Testis (tissue), 5 donors: ENCODE measurements at places on chromosomes 4 and X.

DNA sequence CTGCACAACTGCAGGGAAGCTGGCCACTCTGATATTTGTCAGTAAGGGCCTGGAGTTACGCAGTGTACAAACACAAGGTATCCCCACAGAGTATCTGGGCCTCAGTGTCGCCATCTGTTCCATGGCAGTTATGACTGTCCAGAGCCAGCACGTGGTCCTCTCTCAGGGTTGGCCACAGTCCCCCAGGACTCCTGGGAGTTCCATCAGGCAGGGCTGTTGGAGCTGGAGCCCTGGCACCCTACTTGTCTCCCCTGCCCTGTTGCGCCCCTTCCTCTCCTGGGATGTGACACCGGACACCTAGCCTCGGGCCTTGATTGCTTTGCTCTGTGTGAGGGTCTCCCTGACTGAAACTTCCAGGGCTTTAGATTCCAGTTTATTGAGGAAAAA lies 8.4 kb downstream of the HTRA3 start:
- no peak for DNase-seq

DNA sequence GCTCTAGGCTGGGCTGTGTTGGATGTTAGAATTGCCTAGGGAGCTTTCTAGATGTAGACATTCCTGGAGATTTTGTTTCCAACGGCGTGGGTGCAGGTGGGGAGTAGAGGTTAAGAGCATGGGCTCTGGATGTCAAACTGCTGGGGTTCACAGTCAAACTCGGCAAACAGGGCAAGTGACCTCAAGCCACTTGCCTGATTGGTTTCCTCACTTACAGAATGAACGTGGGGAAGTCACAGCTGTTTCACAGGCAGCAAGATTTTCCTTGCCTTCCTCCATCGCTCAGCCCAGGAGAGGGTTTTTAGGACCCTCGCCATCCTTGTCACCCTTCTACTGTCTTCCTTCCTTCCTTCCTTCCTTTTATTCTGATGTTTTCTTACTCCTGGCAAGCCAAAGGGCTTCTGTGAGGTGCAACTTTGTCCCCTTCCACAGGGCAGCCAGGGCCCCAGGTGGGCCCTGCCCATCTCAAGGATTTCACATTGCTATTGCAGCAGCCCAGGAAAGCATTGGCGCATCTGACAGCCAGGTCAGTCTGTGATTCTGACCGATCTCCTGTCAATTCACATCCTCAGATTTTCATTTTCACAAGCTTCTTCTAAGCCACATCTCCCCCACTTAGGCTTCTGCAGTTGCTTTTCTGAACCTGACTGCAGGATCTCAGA lies 7.0 kb downstream of the RTL5 start:
- DNase-seq = no peak

- peak; percentile 41 for DNase-seq
These were observed 155.8 kb downstream of the RPA4 start for GRCh38 chrX:97039363-97040029.

- no peak for DNase-seq
These were observed 34.1 kb downstream of the PRRG1 start for GRCh38 chrX:37383313-37383712.

DNA sequence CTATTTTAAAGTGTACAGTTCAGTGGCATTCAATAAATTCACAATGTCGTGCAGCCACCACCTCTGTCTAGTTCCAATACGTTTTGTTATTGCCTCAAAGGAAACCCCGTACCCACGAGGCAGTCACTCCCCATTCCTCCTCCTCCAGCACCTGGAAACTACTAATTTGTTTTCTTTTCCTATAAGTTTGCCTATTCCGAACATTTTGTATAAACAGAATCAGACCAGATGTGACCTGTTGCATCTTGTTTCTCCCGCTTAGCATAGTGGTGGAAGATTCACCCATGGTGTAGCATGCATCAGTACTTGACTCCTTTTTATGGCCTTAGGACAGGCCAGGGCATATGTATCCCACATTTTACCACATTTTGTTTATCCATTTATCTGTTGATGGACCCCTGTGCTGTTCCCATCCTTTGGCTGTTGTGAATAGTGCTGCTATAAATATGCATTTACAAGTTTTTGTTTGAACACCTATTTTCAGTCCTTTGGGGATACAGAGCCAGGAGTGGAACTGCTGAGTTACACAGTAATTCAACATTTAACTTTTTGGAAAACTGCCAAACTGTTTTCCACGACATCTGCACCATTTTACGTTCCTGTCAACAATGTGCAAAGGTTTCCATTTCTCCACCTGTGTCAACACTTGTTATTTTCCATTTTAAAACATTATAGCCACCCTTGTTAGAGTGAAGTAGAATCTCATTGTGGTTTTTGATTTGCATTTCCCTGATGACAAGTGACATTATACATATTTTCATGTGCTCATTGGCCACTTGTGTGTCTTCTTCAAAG lies 57.8 kb upstream of the STX18 start:
- no peak for DNase-seq

DNA sequence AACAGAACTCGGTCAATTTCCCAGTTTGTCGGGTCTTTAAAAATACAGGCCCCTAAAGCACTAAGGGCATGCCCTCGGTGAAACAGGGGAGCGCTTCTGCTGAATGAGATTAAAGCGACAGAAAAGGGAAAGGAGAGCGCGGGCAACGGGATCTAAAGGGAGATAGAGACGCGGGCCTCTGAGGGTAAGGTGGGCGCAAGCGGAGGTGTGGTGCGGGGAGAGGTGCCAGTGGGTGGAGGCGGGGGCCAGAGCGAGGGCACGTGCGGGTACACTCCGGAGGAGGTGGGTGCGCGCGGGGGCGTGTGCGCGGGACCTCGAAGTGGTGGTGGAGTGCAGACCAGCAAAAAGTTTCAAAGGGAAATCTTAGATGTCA lies 787 bp upstream of the TET2 start:
- DNase-seq = peak; percentile 40

GRCh38 chr4:124907881-124908280 lies 195.3 kb upstream of the ANKRD50 start:
- DNase-seq = no peak

- DNase-seq = no peak
These were observed 2.5 kb upstream of the TDO2 start for GRCh38 chr4:155901013-155901412.

- DNase-seq = no peak
These were observed 508.9 kb upstream of the FTHL17 start for GRCh38 chrX:31580726-31581125.

DNA sequence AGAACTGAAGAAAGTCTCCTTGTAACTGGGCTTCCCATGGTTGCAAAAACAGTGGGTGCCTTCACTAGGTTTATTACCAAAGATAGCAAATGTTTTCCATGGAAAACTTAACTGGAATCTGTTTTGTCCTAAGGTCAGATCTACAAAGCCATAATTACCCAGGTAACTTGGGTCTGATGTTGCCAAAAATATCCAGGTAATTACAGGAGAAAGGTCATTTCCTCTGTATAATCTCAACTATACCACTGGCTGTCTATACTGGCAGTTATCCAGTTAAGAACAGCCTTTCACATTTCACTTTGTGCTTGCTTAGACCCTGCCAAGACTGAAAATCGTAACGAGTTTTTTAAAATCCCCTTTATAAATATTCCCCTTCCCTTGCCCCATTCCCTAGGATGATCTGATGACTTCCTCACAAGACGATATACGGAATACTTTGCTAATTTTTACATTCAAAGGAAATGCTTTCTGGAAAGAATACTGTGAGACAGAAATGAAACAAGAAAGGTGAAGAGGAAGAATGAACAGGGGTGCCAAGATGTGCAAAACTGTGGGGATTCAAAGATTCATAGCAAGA lies 105.5 kb downstream of the MAML3 start:
- DNase-seq = no peak

DNA sequence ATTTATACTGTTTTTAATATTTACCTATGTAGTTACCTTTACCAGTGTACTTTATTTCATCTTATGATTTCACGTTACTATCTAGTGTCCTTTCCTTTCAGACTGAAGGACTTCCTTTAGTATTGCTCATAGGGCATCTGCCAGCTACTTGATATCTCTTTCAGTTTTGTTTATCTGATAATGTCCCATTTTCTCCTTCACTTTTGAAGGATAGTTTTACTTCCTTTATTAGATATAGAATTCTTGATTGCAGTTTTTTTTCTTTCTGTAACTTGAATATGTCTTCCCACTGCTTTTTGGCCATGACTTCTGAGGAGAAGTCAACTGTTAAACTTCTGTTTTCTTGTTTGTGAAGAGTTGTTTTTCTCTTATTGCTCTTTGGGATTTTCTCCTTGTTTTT lies 69.4 kb upstream of the MAGED1 start:
- DNase-seq = no peak

DNA sequence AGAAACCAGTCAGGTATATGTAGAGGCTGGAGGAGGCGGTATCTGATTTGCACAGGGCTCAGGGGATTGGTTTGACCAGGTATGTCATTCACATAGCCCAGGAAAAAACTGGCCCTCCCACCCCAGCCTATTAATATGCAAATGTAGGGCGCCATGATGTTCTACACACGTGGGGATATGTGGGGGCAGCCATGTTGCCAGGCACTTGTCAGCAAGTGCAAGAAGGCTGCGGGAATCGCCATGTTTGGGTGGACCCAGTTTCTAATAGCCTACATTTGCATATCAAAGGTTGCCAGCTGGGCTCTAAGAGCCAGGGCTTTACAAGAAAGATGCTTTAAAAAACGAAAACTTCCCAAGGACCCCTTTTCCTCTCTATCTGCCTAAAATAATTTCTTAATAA lies 335.1 kb downstream of the SMARCA1 start:
- DNase-seq = peak; percentile 17

DNA sequence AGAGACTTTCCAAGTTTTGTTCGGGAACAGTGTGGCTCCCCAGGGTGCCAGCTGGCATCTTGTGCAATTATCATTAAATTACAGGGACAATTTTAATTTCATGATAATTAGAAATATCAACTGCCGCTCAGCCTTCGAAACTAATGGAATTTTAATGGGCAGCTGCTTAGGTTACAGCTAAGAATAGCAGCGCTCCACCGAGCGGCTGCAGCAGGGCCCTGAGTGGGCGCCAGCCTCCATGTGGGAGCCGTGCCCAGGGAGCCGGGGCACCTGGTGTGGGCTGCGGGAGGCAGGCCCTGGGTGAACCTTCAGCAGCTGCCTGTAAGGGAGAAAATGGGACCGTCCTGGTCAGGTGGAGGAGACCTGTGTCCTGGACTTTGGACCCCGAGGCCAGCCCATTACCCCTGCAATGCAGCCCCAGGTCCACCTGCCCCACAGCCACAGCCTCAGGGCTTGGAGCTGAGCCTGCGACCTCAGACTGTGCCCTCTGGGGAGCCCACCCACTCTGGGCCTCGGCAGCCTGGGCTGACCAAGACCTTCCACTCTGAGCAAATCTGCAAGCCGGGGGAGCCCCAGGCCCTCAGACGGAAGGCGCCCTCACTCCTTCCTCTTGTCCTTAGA lies 21.1 kb downstream of the MSANTD1 start:
- DNase-seq = no peak

GRCh38 chr4:112852601-112853000 lies 196.9 kb upstream of the ANK2 start:
- no peak for DNase-seq

- peak; percentile 21 for DNase-seq
These were observed 75.9 kb upstream of the AFAP1 start for GRCh38 chr4:8015512-8015911.

DNA sequence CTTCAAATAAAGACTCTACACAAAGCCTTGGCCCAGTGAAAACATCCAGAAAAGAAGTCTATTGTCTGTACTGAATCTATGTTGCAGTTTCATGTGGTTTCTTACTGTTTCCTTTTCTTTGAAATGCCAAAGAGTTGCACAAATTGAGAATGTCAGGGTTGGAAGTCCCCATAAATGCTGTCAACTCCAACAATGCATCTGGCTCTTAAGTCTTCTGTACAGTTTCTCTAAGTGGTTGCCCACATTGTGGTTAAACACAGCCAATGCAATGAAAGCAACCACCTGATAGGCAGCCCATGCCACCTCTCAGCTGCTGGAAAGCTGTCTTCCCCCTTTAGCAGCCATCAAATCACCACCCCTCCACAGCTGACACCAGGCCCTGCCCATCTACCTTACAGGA lies 67.2 kb upstream of the C1GALT1C1 start:
- DNase-seq = no peak

DNA sequence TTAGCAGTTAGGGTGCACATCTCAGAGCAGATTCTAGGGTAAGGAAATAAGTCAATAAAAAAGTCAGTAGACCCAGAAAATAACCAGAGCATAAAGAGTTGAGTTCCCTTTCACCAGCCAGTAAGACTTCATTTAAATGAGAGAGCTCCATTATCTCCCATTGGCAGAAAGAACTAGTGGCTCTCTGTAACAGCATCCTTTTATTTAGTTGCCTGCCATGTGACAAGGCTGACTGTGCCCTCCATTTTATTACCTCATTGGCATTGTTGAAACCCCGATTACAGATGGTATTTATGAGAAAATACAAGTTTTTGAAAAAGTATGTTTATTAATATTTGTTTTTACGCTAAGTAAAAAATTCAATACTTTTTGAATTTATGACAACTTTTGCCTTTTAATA lies 859.5 kb upstream of the NDST4 start:
- DNase-seq = no peak

DNA sequence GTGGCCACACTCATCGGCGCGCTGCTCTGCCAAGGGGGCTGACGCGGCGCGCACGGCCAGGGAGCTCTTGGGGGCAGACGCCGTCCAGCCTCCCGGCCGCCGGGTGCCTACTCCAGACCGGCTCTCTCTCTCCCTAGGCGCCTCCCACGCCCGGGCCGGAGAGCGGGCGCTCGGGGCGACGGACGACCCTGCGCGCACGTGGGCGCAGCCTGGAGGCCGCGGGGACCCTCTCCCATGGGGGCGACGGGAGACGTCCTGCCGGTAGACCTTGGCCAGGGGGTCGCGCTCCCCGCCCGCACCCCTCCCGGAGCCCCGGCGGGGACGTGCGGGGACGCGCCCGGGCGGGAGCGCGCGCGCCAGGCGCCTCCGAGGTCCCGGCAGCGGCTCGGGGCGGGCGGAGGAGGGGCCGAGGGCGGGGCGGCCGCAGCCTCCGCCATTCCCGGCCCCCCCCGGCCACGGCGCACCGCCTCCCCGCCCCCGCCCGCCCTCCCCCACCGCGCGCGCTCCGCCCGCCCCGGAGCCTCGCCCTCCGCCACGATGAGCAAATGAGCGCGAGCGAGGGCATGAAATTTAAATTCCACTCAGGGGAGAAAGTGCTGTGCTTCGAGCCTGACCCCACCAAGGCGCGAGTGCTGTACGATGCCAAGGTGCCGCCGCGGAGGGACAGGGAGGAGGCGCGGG lies at the start of gene MSL3:
TSS of gene MSL3 (plus strand) at position 519 of the 681 bp plus-strand sequence. CDS start at position 546, 27 bp downstream.
- peak; percentile 39 for DNase-seq

DNA sequence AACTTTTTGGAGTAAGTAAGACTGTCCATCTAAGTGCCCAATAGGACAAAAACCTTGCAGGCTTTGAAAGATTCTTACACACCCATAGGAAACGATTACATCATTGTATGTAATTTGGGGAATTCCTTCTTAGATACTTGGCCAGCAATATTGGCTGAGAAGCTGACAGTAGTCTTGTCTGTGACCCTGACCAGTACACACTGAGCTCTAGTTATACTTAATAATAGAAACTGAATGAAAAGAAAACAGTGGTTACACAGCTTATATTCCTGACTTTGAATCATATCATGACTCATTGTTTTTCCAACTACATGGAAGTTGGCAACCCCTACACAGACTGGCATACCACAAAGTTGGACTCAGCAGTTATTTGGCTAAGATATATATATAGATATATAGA lies 7.1 kb upstream of the TLR2 start:
- DNase-seq = no peak
